ENCODE measurements at places on chromosomes 4 and X. TPM values are rescaled to one million over a fixed set of nuclear protein-coding genes. Genes with fewer than 3 reads are reported as not detected.
A peak's percentile ranks its signal among the peaks of the same experiment; 100 is the strongest.

- DNase-seq = peak; percentile 77
These were observed 24.9 kb downstream of the DOCK11 start for GRCh38 chrX:118520216-118521206.

GRCh38 chr4:139555705-139556070, 331 bp downstream of the SETD7 start:
- DNase-seq = peak; percentile 25

Gene SMR3B
- not detected for total RNA-seq

Gene HPSE
- 0.22 TPM for total RNA-seq

GRCh38 chr4:184362396-184362795, 112.0 kb downstream of the IRF2 start:
- DNase-seq = no peak

Gene ALB
- total RNA-seq = 24.2 TPM

DNA sequence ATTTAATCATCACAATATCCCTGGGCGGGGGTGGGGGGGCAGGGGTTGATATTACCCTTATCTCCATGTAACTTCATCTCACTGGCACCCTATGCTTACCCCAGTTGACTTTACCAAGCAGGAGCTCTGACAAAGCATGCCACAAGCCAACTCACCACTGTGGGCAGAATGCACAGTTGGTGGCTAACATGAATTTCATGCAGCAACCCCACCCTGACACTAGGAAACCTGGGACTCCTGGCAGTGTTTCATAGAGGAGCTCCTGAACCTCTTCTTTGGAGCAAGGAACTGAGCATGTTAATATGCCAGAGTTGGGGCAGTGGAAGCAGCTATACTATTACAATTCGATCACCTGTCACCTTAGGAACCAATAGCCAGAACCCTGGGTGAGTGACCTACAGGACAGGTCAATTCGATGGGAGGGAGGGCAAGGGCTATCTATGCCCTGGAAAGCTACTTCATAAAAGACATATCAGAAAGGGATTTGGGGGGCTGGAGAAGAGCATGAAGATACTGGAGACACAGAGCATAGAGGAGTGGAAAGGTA, 97.2 kb upstream of the ACSL4 start:
- no peak for DNase-seq

GRCh38 chr4:189802884-189803283, 137.8 kb upstream of the FRG1 start:
- no peak for DNase-seq

DNA sequence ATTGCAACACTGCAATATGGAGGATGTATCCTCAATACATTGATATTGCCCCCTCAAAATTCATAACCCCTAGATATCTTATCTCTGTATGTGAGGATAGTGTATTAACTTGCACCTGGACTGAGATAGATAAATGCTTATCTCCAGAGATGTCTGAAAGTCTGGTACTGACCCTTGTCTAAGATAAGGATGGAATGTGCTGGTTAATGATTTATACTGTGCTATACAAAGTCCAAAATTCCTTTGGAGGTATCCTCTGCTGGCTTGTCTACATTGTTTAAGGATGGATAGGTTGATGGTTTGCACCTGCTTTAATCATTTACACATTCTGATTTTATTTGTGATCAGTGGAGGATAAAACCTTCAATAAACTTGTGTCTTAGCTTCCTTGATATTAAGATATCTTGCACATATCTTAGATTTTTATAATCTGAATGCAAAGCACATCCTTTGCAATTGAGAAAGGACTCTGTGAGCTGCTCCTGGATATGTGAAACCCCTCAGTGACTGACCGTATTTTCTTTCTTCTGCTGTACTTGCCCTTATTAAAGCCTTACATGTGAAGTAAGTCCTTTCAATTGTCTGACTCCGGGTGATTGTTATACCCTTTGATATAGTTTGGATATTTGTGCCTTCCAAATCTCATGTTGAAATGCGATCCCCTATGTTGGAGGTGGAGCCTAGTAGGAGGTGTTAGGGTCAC, 430.3 kb upstream of the MAOA start:
- no peak for DNase-seq

Gene FAM149A
- not detected for total RNA-seq

GRCh38 chr4:124564121-124564520, 148.4 kb downstream of the ANKRD50 start:
- DNase-seq = no peak
